Heart right ventricle (tissue), 16 donors: ENCODE measurements at places on chromosomes 7 and 10. TPM values are rescaled to one million over a fixed set of nuclear protein-coding genes. Genes with fewer than 3 reads are reported as not detected.

The PDGFA gene
- 32.6 TPM for total RNA-seq

The CYP3A7 gene
- not detected for total RNA-seq

The SGCE gene
- 25.0 TPM for total RNA-seq

The TMEM178B gene
- 23.8 TPM for total RNA-seq

The NEUROG3 gene
- not detected for total RNA-seq

The NEUROD6 gene
- total RNA-seq = not detected

- DNase-seq = no peak
- H3K36me3 ChIP-seq = no peaks in the 10 kb centered on the region
- peaks cover 4% of the 10 kb centered on the region for H3K4me1 ChIP-seq
- no peak overlapping the region for H3K27ac ChIP-seq
Measured at GRCh38 chr10:117554241-117554814, 11.8 kb downstream of the EMX2 start.

- peaks cover 89% of the 10 kb centered on the region for H3K36me3 ChIP-seq
- H3K4me1 ChIP-seq = no peaks in the 10 kb centered on the region
- no peak overlapping the region for H3K27ac ChIP-seq
- DNase-seq = no peak
Measured at GRCh38 chr7:94540428-94540827, 30.8 kb downstream of the CASD1 start.

- no peak overlapping the region for H3K4me3 ChIP-seq
- H3K36me3 ChIP-seq = no peaks in the 10 kb centered on the region
- H3K27ac ChIP-seq = no peak overlapping the region
- no peak for DNase-seq
- no peaks in the 10 kb centered on the region for H3K4me1 ChIP-seq
Measured at GRCh38 chr7:112361154-112361553, 89.1 kb upstream of the IFRD1 start.

- H3K36me3 ChIP-seq = no peaks in the 10 kb centered on the region
- peaks cover 44% of the 10 kb centered on the region for H3K4me1 ChIP-seq
- H3K27me3 ChIP-seq = no peaks in the 10 kb centered on the region
- no peak for DNase-seq
Measured at GRCh38 chr7:90599892-90600555, 3.9 kb downstream of the CDK14 start.

DNA sequence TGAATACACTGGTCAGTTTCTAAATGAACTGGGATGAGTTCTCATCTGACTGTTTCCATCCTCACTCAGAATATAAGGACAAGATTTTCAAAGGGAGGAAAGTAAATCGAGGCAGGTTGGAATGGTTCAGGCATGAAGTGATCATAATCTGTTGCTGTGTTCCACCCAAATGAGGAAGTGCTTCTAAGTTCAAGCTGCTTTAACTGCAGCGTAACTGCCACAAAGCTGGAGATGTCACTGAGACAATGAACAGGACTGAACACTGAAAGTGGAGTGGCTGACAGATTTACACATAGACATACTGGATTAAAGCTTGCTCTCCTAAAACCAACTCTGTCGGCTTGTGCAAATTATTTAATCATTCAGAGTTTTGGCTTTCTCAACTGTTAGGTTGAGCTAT lies 66.6 kb downstream of the GPR37 start:
- no peak overlapping the region for H3K4me3 ChIP-seq
- no peaks in the 10 kb centered on the region for H3K36me3 ChIP-seq
- no peaks in the 10 kb centered on the region for H3K27me3 ChIP-seq
- H3K4me1 ChIP-seq = no peaks in the 10 kb centered on the region

DNA sequence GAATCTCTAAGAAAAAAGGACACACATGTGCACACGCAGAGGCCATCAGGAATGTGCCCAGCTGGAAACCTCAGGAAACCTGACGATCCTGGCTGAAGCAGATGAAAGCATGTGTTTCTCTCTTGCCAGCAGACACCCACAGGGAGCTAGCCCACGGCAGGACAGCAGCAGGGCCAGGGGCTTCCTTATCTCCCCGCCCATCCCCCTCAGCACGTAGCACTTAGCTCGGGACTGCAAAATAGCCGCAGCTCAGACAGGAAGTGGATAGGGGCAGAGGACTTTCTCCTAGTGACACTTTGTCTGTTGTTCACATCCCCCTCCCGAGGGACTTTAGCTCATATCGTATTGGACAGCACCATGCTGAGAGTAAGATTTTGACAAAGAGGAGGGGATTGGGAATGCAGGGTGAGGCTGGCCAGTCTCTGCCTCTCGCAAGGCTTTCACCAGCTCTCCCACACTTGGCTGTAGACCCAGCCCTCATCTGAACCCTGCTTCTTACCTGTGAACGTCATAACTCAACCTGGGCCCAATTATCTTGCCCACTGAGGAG lies 63.8 kb downstream of the MKI67 start:
- peak overlapping the region; percentile 80 for H3K27ac ChIP-seq
- no peaks in the 10 kb centered on the region for H3K27me3 ChIP-seq
- no peaks in the 10 kb centered on the region for H3K36me3 ChIP-seq

GRCh38 chr7:124059375-124059774 lies 26.5 kb upstream of the TMEM229A start:
- no peak overlapping the region for H3K4me3 ChIP-seq
- H3K27me3 ChIP-seq = no peaks in the 10 kb centered on the region
- no peak overlapping the region for H3K27ac ChIP-seq
- no peak for DNase-seq

- H3K36me3 ChIP-seq = no peaks in the 10 kb centered on the region
- no peaks in the 10 kb centered on the region for H3K27me3 ChIP-seq
- no peak for DNase-seq
- H3K4me1 ChIP-seq = peaks cover 55% of the 10 kb centered on the region
Measured at GRCh38 chr7:51072281-51072680, 244.3 kb downstream of the COBL start.

GRCh38 chr10:63352976-63353375 lies 112.8 kb downstream of the JMJD1C start:
- H3K4me1 ChIP-seq = peaks cover 7% of the 10 kb centered on the region
- H3K27ac ChIP-seq = no peak overlapping the region
- H3K27me3 ChIP-seq = no peaks in the 10 kb centered on the region
- H3K36me3 ChIP-seq = no peaks in the 10 kb centered on the region

GRCh38 chr7:152579070-152579469 lies 96.9 kb downstream of the XRCC2 start:
- DNase-seq = no peak
- no peaks in the 10 kb centered on the region for H3K36me3 ChIP-seq
- no peak overlapping the region for H3K27ac ChIP-seq
- H3K4me3 ChIP-seq = no peak overlapping the region

- no peak for DNase-seq
- H3K27ac ChIP-seq = no peak overlapping the region
- no peaks in the 10 kb centered on the region for H3K4me1 ChIP-seq
- H3K36me3 ChIP-seq = no peaks in the 10 kb centered on the region
- no peak overlapping the region for H3K4me3 ChIP-seq
Measured at GRCh38 chr7:146892151-146892550, 775.5 kb downstream of the CNTNAP2 start.

- no peaks in the 10 kb centered on the region for H3K4me1 ChIP-seq
- no peak overlapping the region for H3K27ac ChIP-seq
- H3K36me3 ChIP-seq = no peaks in the 10 kb centered on the region
- H3K27me3 ChIP-seq = peaks cover 16% of the 10 kb centered on the region
- no peak overlapping the region for H3K4me3 ChIP-seq
Measured at GRCh38 chr7:22074897-22075296, 129.2 kb upstream of the CDCA7L start.

- no peaks in the 10 kb centered on the region for H3K4me1 ChIP-seq
- H3K4me3 ChIP-seq = no peak overlapping the region
- H3K27me3 ChIP-seq = no peaks in the 10 kb centered on the region
- DNase-seq = peak; percentile 74
- no peaks in the 10 kb centered on the region for H3K36me3 ChIP-seq
Measured at GRCh38 chr10:43679509-43679908, 30.8 kb upstream of the ZNF32 start.

DNA sequence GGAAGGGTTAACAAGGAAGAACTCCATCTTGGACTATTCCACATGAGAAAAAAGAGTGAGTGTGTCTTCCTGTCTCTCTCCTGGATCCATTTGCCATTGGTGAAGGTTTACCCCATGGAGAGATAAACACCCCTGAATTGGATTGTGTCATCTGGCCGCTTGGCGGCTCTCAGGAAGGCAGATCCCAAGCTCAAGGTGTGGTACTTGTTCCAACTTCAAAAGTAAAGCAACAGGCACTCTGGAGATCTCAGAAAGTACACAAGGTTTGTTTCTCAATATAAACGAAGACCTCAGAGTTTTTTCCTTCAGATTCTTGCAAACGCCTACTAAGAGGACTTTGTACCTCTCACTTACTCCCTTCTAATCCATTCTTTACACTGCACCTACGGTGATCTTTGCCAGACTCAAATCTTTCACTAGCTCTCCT lies 116.7 kb downstream of the REEP3 start:
- no peaks in the 10 kb centered on the region for H3K36me3 ChIP-seq
- no peak overlapping the region for H3K27ac ChIP-seq
- H3K27me3 ChIP-seq = no peaks in the 10 kb centered on the region
- no peak for DNase-seq
- no peaks in the 10 kb centered on the region for H3K4me1 ChIP-seq

DNA sequence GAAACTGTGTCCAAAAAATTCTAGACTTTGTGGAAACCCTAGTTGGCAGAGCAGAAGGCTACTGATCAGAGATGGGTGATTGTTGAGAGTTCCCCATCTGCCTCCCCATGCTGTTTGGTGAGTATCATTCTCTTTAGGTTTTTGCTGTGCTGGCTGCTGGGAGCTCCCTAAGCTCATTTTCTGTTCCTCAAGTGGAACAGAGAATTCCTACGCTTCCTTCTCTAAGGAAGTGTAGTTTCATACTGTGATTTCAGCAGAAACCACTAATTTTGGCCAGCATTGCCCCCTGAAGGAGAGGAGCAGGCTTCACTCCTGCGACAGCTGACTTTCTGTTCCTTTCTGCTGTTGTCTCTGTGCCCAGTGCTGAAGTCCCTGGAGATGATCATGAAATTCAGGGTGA lies 355.3 kb upstream of the NPVF start:
- no peak overlapping the region for H3K4me3 ChIP-seq
- no peaks in the 10 kb centered on the region for H3K36me3 ChIP-seq
- no peak overlapping the region for H3K27ac ChIP-seq
- no peaks in the 10 kb centered on the region for H3K4me1 ChIP-seq
- no peak for DNase-seq
- H3K27me3 ChIP-seq = no peaks in the 10 kb centered on the region

DNA sequence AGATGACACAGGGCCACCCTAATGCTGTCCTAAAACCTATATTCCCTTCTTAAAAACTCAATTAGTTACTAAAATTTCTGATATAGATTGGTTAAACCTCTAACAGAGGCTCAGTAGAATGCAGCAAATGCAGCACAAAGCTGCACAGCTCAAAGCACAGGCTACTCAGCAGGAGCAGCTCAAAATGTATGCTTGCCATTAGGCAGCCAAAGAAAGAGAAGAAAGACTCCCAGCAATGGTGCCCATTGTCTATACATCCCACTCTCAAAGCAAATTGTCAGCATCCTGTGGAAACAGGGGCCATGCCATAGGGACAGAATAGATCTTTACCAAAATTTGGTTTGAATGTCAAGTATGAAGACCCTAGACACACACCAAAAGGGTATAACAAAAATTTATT lies 73.5 kb downstream of the TFPI2 start:
- H3K27ac ChIP-seq = no peak overlapping the region
- no peak overlapping the region for H3K4me3 ChIP-seq
- H3K4me1 ChIP-seq = no peaks in the 10 kb centered on the region
- DNase-seq = no peak
- no peaks in the 10 kb centered on the region for H3K36me3 ChIP-seq
- no peaks in the 10 kb centered on the region for H3K27me3 ChIP-seq

GRCh38 chr10:30118590-30118989 lies 59.2 kb upstream of the JCAD start:
- no peaks in the 10 kb centered on the region for H3K27me3 ChIP-seq
- H3K4me1 ChIP-seq = peaks cover 13% of the 10 kb centered on the region
- H3K27ac ChIP-seq = no peak overlapping the region
- H3K4me3 ChIP-seq = no peak overlapping the region
- no peak for DNase-seq

DNA sequence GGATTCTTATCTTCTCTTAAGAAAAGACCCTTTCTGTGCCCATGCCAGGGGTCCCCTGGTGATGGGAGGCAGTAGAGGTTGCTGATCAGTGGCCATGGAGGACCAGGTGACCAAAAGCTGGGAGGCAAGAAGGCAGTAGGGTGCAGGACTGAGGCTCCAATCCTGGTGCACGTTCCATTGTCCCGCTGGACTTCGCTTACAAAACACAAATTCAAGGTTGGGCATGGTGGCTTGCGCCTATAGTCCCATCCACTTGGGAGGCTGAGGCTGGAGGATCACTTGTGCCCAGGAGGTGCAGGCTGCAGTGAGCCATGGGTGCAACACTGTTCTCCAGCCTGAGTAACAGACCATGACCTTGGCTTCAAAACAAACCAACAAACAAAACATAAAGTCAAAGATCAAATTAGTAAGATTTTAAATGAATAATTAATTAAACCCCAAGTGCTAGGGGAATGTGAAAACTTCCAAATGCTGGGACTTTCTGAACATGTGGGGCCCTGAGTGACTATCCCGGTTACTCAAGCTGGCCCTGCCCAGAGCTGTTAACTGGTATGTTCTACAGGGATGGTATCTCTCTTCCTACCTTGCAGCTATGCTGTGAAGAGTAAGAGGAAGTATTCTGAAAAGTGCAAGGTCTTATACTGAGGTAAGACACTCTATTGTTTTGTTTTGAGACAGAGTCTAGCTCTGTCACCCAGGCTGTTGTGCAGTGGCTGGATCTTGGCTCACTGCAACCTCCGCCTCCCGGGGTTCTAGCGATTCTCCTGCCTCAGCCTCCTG lies 97.6 kb downstream of the LYZL2 start:
- H3K27ac ChIP-seq = no peak overlapping the region
- H3K4me3 ChIP-seq = no peak overlapping the region
- peaks cover 7% of the 10 kb centered on the region for H3K4me1 ChIP-seq
- no peaks in the 10 kb centered on the region for H3K27me3 ChIP-seq
- DNase-seq = no peak

- no peaks in the 10 kb centered on the region for H3K27me3 ChIP-seq
- H3K27ac ChIP-seq = no peak overlapping the region
- no peak overlapping the region for H3K4me3 ChIP-seq
- H3K4me1 ChIP-seq = no peaks in the 10 kb centered on the region
Measured at GRCh38 chr7:118352867-118353453, 128.5 kb downstream of the ANKRD7 start.

- no peak overlapping the region for H3K27ac ChIP-seq
- no peaks in the 10 kb centered on the region for H3K4me1 ChIP-seq
- DNase-seq = no peak
- H3K27me3 ChIP-seq = no peaks in the 10 kb centered on the region
- H3K4me3 ChIP-seq = no peak overlapping the region
Measured at GRCh38 chr10:86164174-86164774, 202.3 kb downstream of the GRID1 start.
